ENCODE measurements at places on chromosomes 11 and 22.
A peak's percentile ranks its signal among the peaks of the same experiment; 100 is the strongest.

DNA sequence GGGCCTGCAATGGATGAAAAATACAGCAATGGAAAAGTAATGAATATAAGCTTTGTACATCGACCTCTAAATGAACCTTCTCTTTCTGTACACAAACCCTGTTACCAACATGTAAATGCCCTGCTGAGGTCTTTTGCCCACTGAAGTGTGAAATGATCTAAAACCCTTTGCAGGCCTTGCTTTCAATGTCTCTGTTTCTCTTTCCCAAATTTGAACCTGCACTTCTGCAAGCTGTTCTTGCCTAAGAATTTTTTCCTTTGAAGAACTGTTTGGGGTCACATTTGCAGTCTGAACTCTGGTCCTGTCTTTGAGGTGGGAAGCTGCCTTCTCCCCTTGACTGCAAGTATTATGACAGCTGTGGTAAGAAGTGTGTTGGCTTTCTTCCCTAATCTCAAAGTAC, 1237.1 kb downstream of the FAM181B start:
- H3K36me3 ChIP-seq: no peaks in the 10 kb centered on the region
- no peak overlapping the region for H3K4me3 ChIP-seq
- DNase-seq: no peak
- no peak overlapping the region for H3K27ac ChIP-seq
- no peaks in the 10 kb centered on the region for H3K27me3 ChIP-seq

GRCh38 chr11:1934335-1935155, 12.6 kb upstream of the MRPL23 start:
- DNase-seq: no peak
- H3K27me3 ChIP-seq: no peaks in the 10 kb centered on the region
- no peak overlapping the region for H3K27ac ChIP-seq
- H3K4me1 ChIP-seq: no peaks in the 10 kb centered on the region
- no peaks in the 10 kb centered on the region for H3K36me3 ChIP-seq

DNA sequence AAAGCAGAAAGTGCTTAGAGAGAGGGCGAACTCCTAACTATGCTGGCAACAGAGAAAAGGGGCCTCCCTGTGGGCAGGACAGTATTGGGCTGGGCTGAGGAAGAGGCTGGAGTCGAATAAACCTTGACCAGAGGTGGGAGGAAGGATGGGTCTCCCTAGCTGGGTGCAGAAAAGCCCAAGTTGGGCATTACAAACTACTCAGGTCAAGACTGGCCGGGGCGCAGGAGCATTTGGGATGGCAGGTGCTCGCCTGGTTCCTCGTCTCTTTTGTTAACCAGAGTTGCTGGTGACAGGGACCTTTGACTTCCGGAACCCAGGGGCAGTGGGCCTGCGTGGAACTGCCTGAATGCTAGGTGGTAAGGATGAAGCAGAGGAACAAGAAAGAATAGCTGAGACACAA, 80.3 kb upstream of the SHISAL1 start:
- H3K27me3 ChIP-seq: no peaks in the 10 kb centered on the region
- H3K36me3 ChIP-seq: no peaks in the 10 kb centered on the region
- H3K27ac ChIP-seq: no peak overlapping the region
- H3K4me1 ChIP-seq: no peaks in the 10 kb centered on the region
- DNase-seq: peak; percentile 20

DNA sequence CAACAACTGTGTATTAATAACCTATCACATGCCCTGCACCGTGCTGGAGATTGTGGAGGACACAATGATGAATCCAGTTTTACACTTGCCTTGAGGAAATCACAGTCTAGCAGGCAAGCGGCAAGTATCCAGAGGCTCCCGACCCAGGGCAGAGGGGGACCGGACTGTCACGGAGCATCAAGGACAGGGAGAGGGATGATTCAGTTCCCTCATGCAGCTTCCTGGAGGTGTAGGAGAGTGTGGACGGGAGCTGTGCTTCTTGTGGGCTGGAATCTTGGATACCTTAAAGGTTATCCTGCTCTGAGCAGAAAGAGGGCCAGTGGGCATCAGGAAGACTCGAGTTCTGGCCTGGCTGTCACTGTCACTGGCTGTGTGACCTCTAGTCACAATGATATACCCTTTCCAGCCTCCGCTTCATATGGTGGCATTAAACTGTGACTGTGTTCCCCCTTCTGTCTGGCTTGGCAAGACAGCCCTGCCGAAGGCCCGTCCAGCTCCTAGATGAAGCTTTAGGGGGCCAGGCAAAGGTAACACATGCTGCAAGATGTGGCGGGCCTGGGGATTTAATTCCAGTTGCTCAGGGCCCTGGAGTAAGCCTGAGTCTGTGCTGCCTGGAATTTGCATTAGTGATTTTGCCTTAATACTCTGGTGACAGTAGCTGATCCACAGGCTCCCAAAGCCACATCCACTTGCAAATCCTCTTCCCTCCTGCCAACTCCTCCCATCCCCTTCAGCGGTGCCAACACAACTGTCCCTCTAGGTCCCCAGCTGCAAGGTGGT, 162.8 kb downstream of the DSCAML1 start:
- no peak overlapping the region for H3K4me3 ChIP-seq
- no peaks in the 10 kb centered on the region for H3K27me3 ChIP-seq
- DNase-seq: no peak
- no peak overlapping the region for H3K27ac ChIP-seq
- no peaks in the 10 kb centered on the region for H3K36me3 ChIP-seq
- H3K4me1 ChIP-seq: no peaks in the 10 kb centered on the region

- H3K27me3 ChIP-seq: no peaks in the 10 kb centered on the region
- no peak overlapping the region for H3K27ac ChIP-seq
- no peaks in the 10 kb centered on the region for H3K36me3 ChIP-seq
- DNase-seq: no peak
- peaks cover 8% of the 10 kb centered on the region for H3K4me1 ChIP-seq
These were observed 220.9 kb upstream of the PITPNB start for GRCh38 chr22:28139961-28140360.

DNA sequence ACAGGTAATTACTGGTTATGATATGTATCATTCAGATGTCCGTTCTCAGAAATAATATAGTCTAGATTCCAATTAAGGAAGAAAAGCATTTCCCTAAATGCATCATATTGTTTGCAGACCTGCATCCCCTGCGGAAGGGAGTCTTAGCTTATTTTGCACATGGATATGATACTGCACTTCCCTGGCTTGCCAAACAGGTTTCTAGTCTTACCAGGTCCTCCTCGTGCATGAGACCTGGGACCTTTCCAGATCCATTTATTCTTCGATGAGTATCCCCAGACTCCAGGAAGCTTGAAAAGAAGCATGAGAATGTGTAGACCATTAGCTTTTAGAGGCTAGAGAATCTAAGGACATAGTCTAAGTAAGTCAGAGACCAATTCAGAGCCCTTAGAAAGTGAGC, 30.6 kb downstream of the CYB5R2 start:
- H3K4me1 ChIP-seq: no peaks in the 10 kb centered on the region
- peaks cover 8% of the 10 kb centered on the region for H3K36me3 ChIP-seq
- no peak overlapping the region for H3K4me3 ChIP-seq

- H3K4me3 ChIP-seq: no peak overlapping the region
- no peak for DNase-seq
- no peaks in the 10 kb centered on the region for H3K27me3 ChIP-seq
- H3K4me1 ChIP-seq: peaks cover 2% of the 10 kb centered on the region
- no peak overlapping the region for H3K27ac ChIP-seq
These were observed 2.8 kb upstream of the PACSIN2 start for GRCh38 chr22:43017525-43018460.

- H3K27ac ChIP-seq: no peak overlapping the region
- DNase-seq: no peak
- H3K36me3 ChIP-seq: no peaks in the 10 kb centered on the region
- no peak overlapping the region for H3K4me3 ChIP-seq
- H3K4me1 ChIP-seq: no peaks in the 10 kb centered on the region
These were observed 434.0 kb upstream of the LARGE1 start for GRCh38 chr22:34354071-34354817.

DNA sequence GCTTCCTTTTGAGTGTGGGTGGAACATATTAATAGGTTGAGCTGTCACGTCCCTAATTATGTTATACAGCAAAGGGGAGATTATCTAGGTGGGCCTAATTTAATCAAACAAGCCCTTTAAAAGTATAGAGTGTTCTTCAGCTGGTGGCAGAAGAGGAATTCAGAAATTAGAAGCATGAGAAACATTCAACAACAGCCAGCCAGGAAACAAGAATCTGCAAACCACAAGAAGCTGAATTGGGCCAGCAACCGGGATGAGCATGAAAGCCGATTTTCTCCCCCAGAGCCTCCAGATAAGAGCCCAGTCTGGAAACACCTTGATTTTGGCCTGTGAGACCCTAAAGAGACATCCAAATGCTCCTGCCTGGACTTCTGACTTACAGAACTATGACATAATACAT, 105.8 kb upstream of the LDLRAD3 start:
- H3K4me1 ChIP-seq: no peaks in the 10 kb centered on the region
- H3K4me3 ChIP-seq: no peak overlapping the region
- H3K36me3 ChIP-seq: peaks cover 4% of the 10 kb centered on the region
- H3K27me3 ChIP-seq: no peaks in the 10 kb centered on the region
- no peak overlapping the region for H3K27ac ChIP-seq

Measured in H9 (cell line).